ENCODE measurements at places on chromosomes 2 and 18.

GRCh38 chr2:49940626-49941025 is 786.3 kb upstream of the FSHR start:
- DNase-seq = no peak

GRCh38 chr2:191869178-191869577 is 22.3 kb upstream of the CAVIN2 start:
- DNase-seq = no peak

- DNase-seq = no peak
These were observed 128.3 kb upstream of the SPATS2L start for GRCh38 chr2:200177971-200178911.

DNA sequence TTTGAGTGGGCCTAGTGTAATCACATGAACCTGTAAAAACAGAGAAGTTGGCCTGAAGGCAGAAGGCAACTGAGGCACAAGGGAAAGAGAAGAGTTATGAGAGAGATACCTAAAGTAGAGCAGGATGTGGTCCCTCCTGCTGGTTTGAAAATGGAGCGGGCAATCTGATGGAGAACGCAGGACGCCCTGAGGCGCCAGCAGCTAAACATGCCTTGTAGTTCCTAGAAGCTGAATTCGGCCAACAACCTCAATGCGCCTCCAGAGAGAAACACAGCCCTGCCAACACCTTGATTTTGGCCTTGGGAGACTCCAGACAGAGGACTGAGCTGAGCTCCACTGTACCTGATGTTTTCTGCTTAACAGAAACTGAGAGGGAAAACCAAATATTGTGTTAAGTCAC is 469.9 kb downstream of the SOCS6 start:
- DNase-seq = no peak

DNA sequence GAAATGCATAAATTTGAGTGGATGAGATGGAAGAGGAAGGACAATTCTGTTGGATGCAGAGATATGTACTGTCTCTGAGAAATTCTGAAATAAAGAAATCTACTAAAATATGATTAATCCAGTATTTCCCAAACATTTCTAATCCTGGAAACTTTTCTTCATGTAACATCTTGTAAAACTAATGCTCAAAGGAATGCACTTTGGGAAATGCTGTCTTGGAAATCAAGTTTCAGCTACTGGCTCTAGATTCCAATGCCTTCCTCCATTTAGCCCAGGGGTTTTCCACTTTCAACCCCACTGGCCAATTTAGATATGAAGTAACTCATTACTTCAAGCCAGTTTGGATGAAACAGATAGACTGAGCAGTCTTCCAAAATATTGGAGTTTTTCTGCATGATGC is 355.1 kb downstream of the TXNL1 start:
- no peak for DNase-seq

DNA sequence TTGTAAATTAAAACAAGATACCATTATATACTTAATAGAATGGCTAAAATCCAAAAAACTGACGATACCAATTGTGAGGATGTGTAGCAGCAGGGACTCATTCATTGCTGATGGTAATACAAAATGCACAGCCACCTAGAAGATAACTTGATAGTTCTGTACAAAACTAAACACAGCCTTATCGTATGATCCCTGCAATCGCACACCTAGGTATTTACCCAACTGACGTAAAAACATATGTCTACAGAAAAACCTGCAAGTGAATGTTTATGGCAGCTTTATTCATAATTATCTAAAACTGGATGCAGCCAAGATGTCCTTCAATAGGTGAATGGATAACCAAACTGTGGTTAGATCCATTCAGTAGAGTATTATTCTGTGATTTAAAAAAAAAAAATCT is 45.5 kb downstream of the TBC1D8 start:
- no peak for DNase-seq

GRCh38 chr18:6207116-6207515 is 207.6 kb downstream of the L3MBTL4 start:
- DNase-seq = no peak
